Frontal cortex (tissue), 4 donors: ENCODE measurements at places on chromosomes 6 and 20. TPM values are rescaled to one million over a fixed set of nuclear protein-coding genes. Genes with fewer than 3 reads are reported as not detected.
A peak's percentile ranks its signal among the peaks of the same experiment; 100 is the strongest.

The MCCD1 gene
- not detected for total RNA-seq

The NRN1 gene
- total RNA-seq, result 9.8 TPM

The LCA5 gene
- 14.3 TPM for total RNA-seq

The DUSP15 gene
- total RNA-seq, result 9.8 TPM

The DLK2 gene
- 8.6 TPM for total RNA-seq

The TNFAIP3 gene
- 1.6 TPM for total RNA-seq

The DYNLT2 gene
- 2.0 TPM for total RNA-seq

The RIPPLY2 gene
- 21.6 TPM for total RNA-seq

The PAK5 gene
- 33.0 TPM for total RNA-seq

DNA sequence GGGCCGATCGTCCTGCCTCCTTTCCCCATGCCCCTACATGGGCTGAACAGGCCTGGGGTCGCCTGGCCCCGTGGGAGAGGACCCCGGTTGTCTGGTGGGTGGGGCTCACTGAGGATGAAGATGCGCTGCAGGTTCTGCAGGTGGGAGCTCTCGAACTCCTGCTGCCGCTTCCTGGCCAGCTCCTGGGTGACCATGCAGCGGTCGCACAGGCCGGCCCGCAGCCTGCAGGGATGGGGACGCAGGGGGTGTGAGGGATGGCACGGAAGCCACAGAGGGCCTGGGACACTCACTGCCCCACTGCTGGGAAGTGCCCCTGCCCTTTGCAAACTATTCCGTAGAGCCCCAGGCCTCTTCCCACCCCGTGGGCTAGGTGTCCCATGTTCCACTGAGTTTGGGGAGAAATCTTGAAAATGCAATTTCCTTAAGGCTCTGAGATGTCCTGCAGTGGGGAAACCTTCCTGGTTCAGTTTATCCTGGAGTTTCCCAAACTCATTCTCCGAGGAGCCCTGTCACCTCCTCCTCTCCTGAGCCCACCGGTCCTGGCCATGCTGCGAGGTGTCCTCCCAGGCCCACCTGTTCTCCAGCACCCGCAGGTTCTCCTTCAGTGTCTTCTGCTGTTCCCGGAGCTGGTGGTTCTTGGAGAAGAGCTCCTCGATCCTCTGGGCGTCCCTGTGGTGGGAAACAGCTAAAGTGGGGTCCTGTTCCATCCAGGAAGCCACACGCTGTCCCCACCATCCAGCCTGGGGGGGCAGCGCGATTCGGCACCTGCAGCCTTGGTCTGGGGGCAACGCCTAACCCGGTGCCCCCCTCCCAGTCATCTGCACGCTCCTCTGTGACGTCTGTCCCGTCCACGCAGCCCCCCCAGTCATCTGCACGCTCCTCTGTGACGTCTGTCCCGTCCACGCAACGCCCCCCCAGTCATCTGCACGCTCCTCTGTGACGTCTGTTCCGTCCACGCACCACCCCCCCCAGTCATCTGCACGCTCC is 9.9 kb upstream of the CABLES2 start:
- DNase-seq, result no peak

GRCh38 chr6:31204751-31205145 is 34.3 kb upstream of the POU5F1 start:
- DNase-seq, result no peak

GRCh38 chr6:119137194-119138072 is 59.0 kb upstream of the FAM184A start:
- no peak for DNase-seq

GRCh38 chr6:69622924-69623323 is 173.9 kb downstream of the LMBRD1 start:
- no peak for DNase-seq

DNA sequence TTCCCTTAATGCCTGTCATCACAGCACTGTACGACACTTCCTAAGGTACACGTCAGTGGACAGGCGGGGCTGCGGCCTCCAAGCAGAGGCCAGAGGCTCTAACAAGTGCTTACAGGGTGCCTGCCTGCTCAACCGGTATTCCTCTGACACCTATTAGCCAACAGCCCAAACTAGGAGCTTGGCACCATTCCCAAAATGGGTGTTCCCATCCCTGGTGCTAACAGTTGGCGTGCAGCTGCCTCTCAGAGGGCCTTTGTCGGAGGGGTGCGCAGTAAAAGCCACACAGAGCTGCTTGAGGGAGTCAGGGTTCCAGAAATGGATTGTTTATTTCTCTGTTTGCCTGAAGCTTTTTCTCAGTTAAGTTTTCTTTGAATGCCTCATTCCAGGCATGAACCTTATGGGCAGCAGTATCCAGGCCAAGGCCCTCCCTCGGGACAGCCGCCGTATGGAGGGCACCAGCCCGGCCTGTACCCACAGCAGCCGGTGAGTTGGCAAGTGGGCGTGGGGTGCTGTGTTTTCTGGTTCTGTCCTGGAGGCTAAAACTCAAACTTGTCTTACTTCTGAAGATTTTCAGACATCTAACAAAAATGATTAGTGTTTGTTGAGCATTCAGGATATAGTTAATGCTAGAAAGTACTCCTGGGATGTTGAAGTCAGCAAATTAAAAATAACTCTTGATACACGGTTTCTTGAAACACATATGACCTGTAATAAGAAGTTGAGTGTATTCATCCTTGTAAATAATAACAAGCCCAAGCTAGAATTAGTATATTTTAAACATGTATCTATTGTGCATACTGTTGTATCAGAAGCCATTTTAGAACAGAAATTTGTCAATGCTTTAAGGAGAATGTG is 124.7 kb downstream of the TMEM242 start:
- no peak for DNase-seq

DNA sequence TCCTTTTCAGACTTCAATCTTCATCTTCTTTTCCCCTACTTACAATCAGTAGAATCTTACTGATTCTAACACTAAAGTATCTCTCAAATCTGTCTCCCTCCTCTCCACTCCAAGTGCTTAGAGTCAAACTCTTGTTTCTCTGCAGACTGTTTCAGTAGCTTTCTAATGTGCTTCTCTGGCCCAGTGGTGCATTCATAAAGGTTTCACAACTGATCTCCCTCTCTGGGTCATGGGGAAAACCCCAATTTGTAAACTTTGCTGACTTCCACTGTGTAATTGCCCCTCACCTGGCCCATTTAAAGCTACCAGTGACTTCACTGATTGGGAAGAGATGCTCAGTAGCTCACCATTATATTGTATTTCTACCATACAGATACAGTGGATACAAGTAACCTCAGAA is 183.6 kb downstream of the FAXC start:
- DNase-seq, result no peak

GRCh38 chr20:49288784-49289696 is 11.2 kb upstream of the ZNFX1 start:
- no peak for DNase-seq

GRCh38 chr20:37527638-37528445 is at the start of gene BLCAP:
Gene BLCAP (minus strand): TSS chr20:37527876. CDS start chr20:37519174, 8,702 bp downstream.
- peak; percentile 92 for DNase-seq

DNA sequence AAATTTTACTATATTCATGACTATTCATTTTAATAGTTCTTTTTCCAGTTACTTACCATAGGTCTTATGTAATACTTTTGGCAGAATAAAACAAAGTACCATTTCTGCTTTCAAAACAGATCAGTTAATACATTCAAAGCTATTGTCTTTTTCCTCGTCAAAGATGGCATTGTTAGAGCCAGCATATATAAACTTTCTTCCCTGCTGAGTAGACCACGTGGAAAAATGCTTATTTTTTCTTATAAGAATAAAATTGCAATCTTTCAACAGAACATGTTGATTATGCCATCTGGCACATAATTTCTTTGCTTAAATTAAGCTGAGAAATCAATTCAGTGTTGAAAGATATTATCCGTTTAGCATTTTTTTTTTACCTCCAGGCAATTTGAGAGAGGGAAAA is 34.9 kb upstream of the EXOC2 start:
- DNase-seq, result no peak

- no peak for DNase-seq
Observed at GRCh38 chr6:46502486-46503119, 11.4 kb upstream of the RCAN2 start.
